ENCODE measurements at places on chromosomes 7 and 10.
A peak's percentile ranks its signal among the peaks of the same experiment; 100 is the strongest.

DNA sequence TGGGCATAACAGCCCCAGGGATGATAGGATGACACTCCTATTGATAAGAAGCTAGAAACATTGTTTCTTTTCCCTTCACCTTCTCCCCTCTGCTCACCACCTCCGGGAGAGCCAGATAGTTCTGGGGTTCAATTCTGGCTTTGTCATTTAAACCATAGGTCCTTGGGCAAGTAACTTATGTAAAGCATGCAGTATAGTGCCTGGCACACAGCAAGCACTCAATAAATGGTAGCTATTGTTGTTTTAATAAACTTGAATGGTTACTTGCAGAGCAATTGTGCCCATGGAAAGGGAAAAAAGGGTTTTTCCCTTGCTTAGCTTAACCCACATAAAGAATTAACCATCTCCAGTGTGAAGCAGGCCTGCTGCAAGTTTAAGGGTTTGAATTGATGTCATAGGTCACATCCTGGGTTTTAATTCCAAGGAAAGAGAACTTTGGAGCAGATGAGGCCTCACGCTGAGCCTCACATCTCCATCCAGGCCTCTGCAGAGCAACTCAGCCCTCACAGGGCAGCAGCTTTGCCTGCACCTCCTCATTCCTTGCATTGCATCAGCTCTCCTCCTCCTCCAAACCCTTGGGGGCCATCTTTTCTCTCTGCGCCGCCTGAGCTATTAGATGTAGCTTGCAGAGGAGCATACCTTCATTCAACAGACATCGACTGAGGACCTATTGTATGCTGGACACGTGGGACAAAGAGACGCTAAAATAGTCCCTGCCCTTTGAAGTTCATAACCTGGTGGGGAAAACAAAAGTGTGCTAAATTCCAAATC lies 22.9 kb downstream of the ZNF775 start:
- no peak for DNase-seq

DNA sequence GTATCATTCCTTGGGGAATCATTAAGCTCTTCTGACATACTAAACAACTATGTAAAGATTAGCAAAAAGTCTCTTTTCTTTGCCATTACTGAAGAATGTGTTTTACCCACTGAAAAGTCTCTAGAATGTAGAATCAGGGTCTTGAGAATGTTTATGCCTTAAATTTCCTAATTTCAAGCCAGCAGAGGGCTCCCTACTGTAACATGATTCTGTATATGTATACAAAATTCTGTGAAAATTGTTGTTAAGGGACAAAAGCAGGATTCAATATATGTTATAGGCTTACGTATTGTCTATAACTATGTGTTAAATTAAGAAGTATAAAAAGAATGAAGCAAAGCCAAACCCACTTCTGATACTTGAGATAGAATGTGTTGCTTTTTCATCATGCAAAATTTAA lies 296.9 kb upstream of the DGKB start:
- DNase-seq = peak; percentile 29

GRCh38 chr7:106980358-106980685 lies 64.2 kb upstream of the PRKAR2B start:
- no peak for DNase-seq

GRCh38 chr10:28302012-28302637 lies 739 bp downstream of the MPP7 start:
- peak; percentile 22 for DNase-seq

DNA sequence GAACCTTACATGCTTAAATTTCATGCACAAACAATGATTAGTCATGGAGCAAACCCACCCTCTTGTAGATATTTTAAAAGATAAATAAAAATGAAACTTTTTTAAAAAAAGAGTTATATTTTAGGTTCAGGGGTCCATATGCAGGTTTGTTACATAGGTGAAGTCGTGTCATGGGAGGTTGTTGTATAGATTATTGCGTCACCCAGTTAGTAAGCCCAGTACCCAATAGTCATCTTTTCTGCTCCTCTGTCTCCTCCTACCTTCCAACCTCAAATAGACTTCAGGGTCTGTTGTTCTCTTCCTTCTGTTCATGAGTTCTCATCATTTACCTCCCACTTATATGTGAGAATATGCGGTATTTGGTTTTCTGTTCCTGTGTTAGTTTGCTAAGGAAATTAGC lies 486.6 kb downstream of the PCDH15 start:
- DNase-seq = no peak

- DNase-seq = no peak
Observed at GRCh38 chr7:102451371-102452054, 13.2 kb downstream of the ALKBH4 start.

DNA sequence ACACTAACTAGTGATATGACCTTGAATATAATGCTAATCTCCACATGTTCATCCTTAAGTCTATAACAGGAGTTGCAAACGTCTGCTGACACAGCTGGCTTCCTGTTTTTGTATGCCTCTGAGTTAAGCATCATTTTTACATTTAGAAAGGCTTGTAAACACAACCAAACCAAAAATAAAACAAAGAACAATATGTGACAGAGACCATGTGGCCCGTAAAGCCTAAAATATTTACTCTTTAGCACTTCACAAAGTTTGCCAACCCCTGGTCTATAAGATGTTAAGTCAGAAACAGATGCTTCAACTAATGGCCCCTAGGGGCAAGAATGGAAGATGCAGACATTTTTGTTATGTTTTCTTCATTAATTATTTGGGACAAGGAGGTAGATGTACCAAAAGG lies 109.3 kb downstream of the CPEB3 start:
- peak; percentile 27 for DNase-seq

DNA sequence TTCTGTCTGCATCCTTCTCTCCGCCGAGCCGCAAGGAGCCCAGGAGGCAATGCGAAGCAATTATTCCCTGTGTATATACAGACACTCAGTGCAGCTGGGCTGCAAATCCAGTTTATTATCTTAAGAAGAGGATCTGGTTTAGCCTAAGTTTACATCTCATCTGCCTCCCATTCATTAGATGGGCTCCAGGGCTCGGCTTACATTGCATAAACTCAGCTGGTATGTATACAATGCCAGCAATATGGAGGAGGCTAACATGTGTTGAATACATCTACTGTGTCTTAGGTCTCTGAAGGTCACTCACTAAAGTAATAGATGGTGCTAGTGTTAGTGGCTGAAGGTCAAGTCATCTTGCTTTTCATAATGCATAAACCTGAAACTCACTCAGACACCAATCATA lies 996.8 kb downstream of the KCNMA1 start:
- no peak for DNase-seq

DNA sequence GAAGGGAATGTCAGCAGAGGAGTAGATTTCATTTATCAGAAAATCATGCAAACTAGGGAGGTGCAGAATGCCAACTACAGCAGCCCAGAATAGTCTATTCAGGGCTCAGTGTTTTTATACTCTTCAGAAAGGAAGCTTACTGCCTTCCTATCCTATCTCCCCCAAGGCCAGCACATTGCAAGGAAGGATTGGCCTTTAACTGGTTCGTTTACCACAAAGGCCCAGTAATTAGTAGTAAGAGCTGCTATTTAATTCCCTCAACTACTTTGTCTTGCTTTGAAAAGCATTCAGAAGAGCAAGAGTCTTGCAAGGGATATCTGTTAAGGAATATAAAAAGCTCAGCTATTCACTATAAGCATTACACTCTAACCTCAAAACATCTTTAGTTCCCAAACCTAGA lies 86.4 kb upstream of the RNF148 start:
- DNase-seq = no peak

GRCh38 chr7:158840604-158841003 lies 11.3 kb upstream of the ESYT2 start:
- DNase-seq = no peak

DNA sequence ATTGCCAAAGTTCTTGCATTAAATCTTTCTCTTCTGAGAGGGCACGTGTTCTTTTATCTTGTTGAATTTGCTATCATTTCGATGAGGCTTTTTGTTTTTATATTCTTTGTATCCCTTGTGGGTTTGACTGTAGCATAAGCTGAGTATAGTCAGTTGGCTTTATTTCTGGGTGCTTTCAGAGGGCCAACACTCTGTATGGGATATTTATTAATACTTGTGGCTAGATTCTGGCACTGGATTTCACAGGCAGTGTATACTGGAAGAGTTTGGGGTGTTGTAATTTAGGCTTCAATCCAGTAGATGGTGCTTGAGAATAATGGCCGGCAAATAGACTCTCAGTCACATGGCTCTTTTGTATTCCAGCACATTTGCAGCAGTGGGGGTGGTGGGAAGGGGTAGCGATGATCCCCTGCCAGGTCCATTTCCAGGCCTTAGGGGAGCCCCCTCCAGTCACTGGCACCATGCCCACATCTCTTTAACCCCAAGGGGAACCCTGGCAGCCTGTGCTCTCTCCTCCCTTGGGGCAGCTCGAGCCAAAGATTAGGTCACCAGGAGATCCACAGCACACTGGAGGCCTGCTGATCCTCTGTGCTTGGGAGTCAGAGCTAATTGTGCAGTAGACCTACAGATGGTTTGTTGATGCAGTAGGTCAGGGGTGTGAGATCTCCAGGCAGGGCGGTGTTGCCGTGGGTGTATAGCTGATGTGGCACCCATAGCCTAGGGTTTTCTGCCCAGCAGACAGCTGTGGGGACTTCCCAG lies 81.8 kb downstream of the PTPN20 start:
- peak; percentile 53 for DNase-seq

GRCh38 chr10:132247943-132248342 lies 59.8 kb downstream of the STK32C start:
- no peak for DNase-seq

Data from fibroblast of pulmonary artery (primary cell).